ENCODE measurements at places on chromosomes 5 and 9. TPM values are rescaled to one million over a fixed set of nuclear protein-coding genes. Genes with fewer than 3 reads are reported as not detected.

The GTF3C4 gene
- total RNA-seq: 31.4 TPM

The SETX gene
- 49.7 TPM for total RNA-seq

The SHISAL2B gene
- 10.4 TPM for total RNA-seq

The GARIN3 gene
- not detected for total RNA-seq

The EPB41L4B gene
- 6.2 TPM for total RNA-seq

The DMGDH gene
- 1.4 TPM for total RNA-seq

GRCh38 chr5:127649018-127649439, at the start of gene CTXN3:
Gene CTXN3 (plus strand): TSS chr5:127649082. CDS start chr5:127657522, 8,440 bp downstream.
- peak within 1 kb of the TSS; percentile 54 for H3K27ac ChIP-seq
- no peaks in the 10 kb centered on the region for H3K27me3 ChIP-seq
- peak; percentile 59 for DNase-seq
- H3K36me3 ChIP-seq: no peaks in the 10 kb centered on the region
- no peak within 1 kb of the TSS for H3K4me3 ChIP-seq
- H3K4me1 ChIP-seq: peaks cover 33% of the 10 kb centered on the region

DNA sequence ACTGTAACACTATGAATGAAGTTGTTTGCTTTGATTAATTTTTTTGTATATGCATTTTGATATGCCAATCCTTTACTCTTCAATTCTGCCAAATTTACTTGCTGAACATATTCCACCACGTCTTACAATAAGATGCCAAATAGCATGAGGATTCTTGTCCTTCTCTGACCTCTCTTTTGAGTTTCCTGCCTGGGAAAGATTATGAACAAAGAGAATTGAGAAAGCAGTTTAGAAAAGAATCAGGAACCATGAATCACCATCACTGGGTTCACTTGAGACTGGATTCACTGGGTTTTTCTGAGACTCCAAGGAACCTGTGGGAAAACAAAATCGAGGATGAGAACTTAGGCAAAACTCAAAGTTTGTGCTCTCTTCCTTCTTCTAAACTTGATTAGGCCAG, 256.5 kb downstream of the CETN3 start:
- no peak overlapping the region for H3K4me3 ChIP-seq
- H3K27ac ChIP-seq: no peak overlapping the region
- H3K36me3 ChIP-seq: no peaks in the 10 kb centered on the region
- no peak for DNase-seq

GRCh38 chr5:165370233-165370632, 1864.8 kb downstream of the MAT2B start:
- H3K4me1 ChIP-seq: no peaks in the 10 kb centered on the region
- H3K27ac ChIP-seq: no peak overlapping the region
- H3K27me3 ChIP-seq: no peaks in the 10 kb centered on the region
- no peaks in the 10 kb centered on the region for H3K36me3 ChIP-seq
- H3K4me3 ChIP-seq: no peak overlapping the region

DNA sequence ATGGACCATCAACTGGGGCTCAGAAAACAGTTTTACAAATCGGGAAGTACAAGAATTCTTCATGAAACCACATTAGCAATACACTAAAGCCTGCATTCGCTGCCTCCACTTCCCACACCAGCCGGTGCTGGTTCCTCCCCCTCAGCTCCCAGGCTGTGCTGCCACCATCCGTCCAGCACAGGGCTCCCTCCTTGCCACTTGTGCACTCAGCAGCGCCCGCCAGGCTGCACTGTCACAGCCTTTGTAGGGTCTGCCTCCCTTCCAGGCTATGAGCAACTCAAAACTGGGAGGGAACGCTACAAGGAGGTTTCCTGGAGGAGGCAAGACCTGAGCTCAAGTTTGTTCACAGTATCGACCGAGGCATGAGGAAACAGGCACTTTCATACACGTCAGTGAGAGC, 7.7 kb downstream of the MAPK9 start:
- no peak overlapping the region for H3K4me3 ChIP-seq
- H3K36me3 ChIP-seq: no peaks in the 10 kb centered on the region
- peak; percentile 42 for DNase-seq
- H3K27me3 ChIP-seq: no peaks in the 10 kb centered on the region
- H3K4me1 ChIP-seq: no peaks in the 10 kb centered on the region

DNA sequence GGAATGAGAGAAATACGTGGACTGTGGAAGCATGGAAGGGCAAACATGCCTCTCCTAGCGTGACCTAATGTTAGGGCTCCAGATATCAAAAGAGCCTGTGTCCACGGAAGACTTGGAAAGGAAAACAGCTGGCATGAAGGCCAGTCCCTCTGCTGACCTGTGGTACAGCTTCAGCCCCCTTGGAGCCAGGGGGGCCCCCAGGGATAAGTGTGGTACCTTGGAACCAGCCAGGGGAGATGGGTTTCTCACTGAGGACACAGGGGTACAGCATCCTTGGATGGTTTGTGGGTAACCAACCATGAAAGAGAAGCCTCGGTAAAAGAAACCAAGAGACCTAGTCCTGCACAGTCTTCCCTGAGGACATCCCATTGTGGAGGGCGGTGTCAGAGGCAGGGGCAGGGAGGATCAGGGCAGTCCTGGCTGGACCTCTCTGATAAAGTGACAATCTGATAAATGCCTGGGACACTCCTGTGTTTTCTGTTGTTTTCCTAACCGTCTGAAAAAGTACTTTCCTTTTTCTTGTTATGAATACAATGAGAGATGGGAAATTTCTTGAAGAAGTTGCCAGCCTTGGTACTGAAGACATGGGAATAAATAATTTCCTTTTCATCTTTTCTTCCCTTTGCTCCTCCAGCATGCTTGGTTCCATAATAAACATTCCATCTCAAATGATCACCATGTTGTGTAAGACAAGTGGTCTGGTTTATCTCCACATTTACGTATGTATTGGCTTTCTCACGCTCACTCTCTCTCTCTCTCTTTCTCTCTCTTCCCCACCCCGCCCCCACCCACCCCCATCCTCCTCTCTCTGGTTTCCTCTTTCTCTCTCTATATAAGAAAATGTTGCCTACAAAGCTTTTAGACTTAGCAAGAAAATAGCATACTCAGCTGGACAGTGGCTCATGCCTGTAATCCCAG, 102.1 kb downstream of the SUSD1 start:
- no peaks in the 10 kb centered on the region for H3K4me1 ChIP-seq
- no peak for DNase-seq
- H3K27me3 ChIP-seq: no peaks in the 10 kb centered on the region
- no peak overlapping the region for H3K27ac ChIP-seq

GRCh38 chr5:93438124-93438523, 142.9 kb downstream of the NR2F1-AS1 start:
- H3K27me3 ChIP-seq: no peaks in the 10 kb centered on the region
- H3K4me1 ChIP-seq: no peaks in the 10 kb centered on the region
- no peaks in the 10 kb centered on the region for H3K36me3 ChIP-seq
- DNase-seq: no peak

DNA sequence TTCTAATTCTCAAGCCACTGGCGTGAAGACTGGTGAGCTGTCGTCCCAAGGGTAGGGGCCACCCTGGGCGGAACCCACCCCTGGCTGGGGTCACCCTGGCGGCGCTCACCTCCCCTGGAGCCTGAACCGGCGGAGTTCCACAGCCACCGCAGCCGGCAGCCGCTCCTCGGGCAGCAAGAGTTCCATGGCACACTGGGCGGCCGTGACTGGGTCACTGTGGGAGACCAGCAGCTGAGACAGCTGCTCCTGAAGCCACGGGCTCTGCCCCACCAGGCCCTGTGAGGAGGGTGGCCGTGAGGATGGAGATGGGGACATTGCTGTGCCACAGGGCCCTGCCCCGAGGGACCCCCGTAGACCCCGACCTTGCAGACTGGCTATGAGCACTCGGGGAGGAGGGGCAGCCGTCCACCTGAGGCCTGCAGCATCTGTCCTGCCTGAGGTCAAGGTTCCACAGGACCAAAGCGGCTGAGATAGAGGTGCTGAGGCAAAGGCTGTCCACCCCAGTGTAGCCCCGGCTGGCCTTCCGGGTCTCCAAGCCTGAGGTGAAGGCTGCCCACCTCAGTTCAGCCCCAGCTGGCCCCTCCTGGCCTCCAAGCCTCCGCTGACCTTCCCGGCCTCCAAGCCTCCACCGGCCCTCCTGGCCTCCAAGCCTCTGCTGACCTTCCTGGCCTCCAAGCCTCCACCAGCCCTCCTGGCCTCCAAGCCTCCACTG, 50.6 kb upstream of the NRARP start:
- H3K4me3 ChIP-seq: no peak overlapping the region
- H3K27ac ChIP-seq: no peak overlapping the region
- H3K4me1 ChIP-seq: no peaks in the 10 kb centered on the region
- no peaks in the 10 kb centered on the region for H3K27me3 ChIP-seq
- no peaks in the 10 kb centered on the region for H3K36me3 ChIP-seq
- no peak for DNase-seq

GRCh38 chr5:56481428-56482357, 248.6 kb upstream of the ANKRD55 start:
- H3K27me3 ChIP-seq: peaks cover 37% of the 10 kb centered on the region
- peak overlapping the region; percentile 64 for H3K4me3 ChIP-seq
- peaks cover 15% of the 10 kb centered on the region for H3K4me1 ChIP-seq
- no peaks in the 10 kb centered on the region for H3K36me3 ChIP-seq

GRCh38 chr5:78899922-78900362, 85.2 kb downstream of the ARSB start:
- DNase-seq: peak; percentile 78
- peaks cover 14% of the 10 kb centered on the region for H3K4me1 ChIP-seq
- H3K27me3 ChIP-seq: no peaks in the 10 kb centered on the region
- no peaks in the 10 kb centered on the region for H3K36me3 ChIP-seq

DNA sequence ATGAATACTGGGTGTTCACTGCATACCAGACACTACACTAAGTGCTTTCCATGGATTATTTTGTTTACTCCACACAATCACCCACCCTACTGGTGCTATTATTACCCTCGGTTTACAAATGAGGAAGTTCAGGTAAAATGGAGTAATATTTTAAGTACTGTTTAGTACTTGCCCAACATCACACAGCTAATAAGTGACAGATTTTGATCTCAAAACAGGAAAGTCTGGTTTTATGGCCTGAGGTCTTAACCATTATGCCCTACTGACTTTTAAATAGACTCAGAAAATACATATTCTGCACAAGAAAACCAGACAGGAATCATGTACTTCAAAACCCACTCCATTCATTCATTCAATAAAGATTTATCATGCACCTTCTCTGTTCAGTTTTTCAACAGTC, 431.0 kb upstream of the TLE4 start:
- no peak for DNase-seq
- H3K4me3 ChIP-seq: no peak overlapping the region
- no peaks in the 10 kb centered on the region for H3K27me3 ChIP-seq
- no peak overlapping the region for H3K27ac ChIP-seq

GRCh38 chr9:135038331-135038730, 49.1 kb upstream of the OLFM1 start:
- no peaks in the 10 kb centered on the region for H3K4me1 ChIP-seq
- no peak overlapping the region for H3K27ac ChIP-seq
- no peaks in the 10 kb centered on the region for H3K27me3 ChIP-seq
- H3K36me3 ChIP-seq: no peaks in the 10 kb centered on the region
